Glutamatergic neuron (in vitro differentiated cells): ENCODE measurements at places on chromosomes 1 and 21. TPM values are rescaled to one million over a fixed set of nuclear protein-coding genes. Genes with fewer than 3 reads are reported as not detected.

GRCh38 chr1:221157026-221157761 is 278.0 kb downstream of the HLX start:
- no peak for DNase-seq

GRCh38 chr1:187696073-187696472 is 867.3 kb downstream of the PLA2G4A start:
- DNase-seq, result no peak

GRCh38 chr1:160776178-160776577 is 19.8 kb upstream of the LY9 start:
- DNase-seq, result no peak

GRCh38 chr21:32083197-32083596 is 195.7 kb downstream of the MIS18A start:
- DNase-seq, result no peak

DNA sequence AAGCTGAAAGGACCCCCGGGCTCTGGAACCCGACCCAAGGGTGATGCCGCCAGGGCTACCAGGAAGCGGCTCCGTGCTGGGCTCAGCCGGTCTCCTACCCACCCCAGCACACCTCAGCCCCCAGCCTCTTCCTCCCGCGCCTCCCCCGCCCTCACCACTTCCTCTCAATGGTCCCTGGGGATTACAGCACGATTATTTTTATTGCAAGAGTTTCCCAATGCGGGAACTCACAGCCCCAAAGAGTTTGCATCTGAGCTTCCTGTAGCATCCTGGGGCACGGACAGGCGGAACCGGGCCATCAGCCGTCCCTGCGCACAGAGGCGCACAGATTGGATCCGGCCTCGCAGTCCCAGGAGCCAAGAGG is 8.7 kb upstream of the SLX9 start:
- DNase-seq, result no peak

DNA sequence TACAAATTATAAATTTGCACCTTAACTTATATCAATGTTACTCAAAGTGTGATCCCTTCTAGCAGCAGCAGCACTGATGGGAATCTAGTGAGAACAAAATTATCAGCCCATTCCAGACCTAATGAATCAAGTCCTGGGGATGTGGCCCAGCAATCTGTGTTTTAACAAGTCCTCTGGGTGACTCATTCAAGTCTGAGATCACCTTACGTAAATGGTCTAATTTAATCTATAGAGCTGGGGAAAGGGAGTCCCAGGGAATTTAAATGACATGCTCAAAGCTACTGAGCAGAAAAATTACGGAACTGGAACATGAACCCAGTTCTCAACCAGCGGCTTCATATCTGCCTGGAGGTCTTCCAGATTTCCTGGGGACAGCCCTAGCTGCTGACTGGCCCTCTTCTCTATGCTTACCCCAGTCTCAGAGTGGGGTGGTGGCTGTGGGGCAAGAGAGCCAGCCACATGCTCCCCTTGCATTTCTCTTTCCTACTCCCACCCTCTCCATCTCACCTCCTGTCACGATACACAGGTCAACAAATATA is 220.0 kb downstream of the TM2D1 start:
- no peak for DNase-seq

GRCh38 chr1:45526135-45526644 is 4.5 kb upstream of the PRDX1 start:
- no peak for DNase-seq

DNA sequence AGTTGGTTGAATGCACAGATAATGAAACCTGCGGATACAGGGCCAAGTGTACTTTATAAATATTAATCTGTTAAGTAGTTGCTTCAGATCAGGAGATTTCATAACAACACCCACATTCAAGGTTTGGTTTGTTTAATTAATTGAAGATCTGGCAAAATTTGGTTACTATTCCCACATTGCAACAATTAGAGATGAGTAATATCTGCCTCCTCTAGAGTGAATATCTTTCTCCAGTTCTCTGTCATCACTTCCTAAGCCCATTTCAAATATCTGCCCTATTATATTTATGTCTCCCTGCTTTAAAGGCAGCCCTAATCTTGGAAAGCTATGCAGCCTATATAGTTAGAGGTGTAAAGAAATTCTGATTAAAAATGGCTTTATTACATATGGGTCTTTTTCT is 61.4 kb downstream of the PPP2R5A start:
- no peak for DNase-seq

- no peak for DNase-seq
These were observed 1.5 kb downstream of the HIPK1 start for GRCh38 chr1:113930499-113931161.

- DNase-seq, result no peak
These were observed 1.5 kb downstream of the PAQR6 start for GRCh38 chr1:156246241-156246780.

DNA sequence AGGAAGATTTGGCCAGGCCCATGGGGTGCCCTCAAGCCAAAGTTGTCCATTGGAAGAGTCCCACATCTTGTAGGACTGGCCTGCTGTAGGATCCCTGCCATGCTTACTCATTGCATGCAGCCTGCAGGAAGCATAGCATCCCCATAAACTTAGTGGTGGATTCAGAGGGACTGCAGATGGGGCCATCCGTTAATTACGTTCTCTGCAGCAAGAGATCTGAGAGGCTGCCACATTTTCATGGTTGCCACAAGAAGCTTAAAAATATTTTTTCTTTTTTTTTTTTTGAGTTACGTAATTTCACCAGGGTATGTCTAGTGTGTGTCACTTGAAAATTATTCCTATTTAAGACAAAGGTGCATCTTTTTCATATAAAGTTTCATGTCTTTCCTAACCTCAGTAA is 329.7 kb upstream of the USP24 start:
- DNase-seq, result no peak

- DNase-seq, result no peak
These were observed 45.8 kb downstream of the SIM2 start for GRCh38 chr21:36744560-36745231.

DNA sequence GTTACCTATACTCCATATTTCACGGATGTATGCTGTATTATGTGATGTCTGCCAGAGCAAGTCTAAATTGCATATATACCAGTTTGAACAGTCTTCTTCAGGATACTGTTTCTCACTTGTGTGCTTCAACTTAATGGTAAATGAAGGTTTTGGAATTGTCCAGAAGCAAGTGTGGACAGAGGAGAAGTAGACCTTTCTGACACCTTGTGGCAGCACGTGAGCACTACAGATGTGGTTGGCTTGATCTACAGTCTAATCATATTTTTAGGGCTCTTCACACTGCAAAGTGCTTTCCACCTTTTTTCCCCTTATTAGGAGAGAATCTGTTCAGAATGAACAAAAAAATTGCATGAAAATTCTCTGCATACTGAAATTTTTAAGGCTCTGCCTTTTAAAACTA is 10.9 kb downstream of the MORC3 start:
- peak; percentile 48 for DNase-seq

DNA sequence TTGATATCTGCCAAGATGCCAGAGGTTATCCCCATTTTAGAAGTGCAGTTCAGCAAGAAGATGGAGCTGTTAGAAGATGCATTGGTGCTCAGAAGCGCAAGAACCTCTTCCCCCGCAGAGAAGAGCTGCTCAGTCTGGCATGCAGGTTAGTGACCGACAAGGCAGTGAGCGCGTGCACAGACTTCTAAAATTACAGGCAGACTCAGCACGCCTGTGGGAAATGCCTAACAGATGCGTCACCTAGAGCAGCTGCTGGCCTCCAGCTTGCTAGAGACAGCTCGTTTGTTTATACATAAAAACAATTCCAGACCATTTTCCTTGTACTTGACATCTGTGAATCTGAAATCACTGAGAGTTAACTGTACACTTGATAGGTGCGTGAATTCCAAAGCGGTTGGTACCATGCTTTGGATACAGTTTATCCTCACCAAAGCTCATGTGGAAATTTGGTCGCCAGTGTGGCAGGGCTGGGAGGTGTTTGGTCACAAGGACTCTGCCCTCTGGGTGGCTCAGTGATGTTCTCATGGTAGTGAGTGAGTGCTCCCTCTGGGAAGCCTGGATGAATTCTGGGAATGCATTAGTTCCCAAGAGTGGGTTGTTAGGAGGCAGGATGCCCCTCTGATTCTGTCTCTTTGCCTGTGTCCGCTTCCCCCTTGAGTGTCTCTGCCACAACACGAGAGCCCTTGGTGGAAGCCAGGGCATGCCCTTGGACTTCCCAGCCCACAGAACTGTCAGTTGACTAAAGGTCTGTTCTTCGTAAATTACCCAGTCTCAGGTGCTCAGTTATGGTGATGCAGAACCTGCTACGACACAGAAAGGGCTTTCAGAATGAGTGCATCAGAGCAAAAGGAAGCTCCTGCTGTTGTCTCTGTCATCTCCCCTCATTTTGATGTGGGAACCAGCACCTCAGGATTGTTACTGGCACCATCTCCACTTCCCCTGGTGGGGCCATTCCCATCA is 24.4 kb downstream of the SNAP47 start:
- no peak for DNase-seq

DNA sequence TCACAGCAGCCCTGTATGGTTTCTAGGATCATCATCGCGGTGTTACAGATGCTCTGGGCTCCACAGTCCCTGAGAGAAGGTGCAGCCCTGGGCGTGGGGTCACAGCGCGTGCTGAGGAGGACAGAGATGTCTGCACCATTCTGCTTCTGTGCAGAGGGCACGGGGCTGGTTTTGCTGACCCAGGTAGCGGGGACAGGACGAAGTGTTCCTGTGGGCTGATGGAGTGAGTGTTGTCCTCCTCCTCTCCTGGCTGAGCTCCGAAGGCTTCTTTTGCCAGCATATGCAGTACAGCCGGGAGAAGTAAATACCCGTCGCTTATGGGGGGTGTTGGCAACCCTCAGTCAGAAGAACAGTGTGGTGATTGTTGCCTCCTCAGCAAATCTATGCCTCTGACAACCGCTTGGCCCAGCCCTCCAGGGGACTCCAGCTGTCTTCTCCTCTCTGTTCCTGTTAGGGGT is 101.5 kb downstream of the DDX20 start:
- no peak for DNase-seq

GRCh38 chr1:210747112-210747511 is 386.8 kb downstream of the KCNH1 start:
- DNase-seq, result no peak

DNA sequence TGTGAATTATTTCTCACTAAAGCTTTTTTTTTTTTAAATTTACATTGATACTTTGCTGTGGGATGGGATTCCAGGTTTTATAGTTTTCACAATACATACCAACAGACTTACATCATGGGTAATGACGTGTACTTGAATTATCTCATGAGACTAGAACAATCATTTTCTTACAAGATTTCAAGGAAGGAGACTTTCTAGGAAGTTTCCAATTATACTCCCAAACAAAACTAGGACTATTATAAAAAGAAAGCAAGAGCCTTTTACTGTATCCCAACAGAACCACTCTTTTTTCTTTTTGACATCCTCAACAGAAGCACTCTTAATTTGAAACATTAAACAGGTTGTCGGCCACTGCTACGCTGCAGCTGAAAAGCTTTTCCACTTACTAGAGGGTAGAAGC is 48.7 kb downstream of the TESK2 start:
- no peak for DNase-seq

GRCh38 chr1:211335522-211336157 is 9.0 kb downstream of the TRAF5 start:
- no peak for DNase-seq

- DNase-seq, result no peak
These were observed 17.2 kb downstream of the TADA1 start for GRCh38 chr1:166858726-166859419.

DNA sequence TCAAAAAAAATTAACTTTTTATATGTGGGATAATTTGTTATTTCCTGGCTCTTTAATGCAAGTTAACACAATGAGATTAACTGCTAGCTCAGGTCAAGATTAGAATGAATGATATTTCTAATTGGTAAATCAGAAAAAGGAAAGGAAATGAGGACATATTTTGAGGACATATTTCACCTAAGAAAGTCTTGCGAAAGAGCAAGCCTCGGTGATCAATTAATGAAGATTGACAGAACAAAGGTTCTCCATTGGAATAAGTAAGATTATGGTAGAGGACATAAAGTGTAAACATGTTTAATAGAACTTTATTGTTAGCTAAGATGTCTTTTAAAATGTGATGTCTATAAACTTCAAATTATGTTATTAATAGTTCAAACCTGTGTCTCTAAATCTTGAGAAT is 1617.8 kb downstream of the KCNT2 start:
- DNase-seq, result no peak

GRCh38 chr21:35548904-35549615 is 500.0 kb upstream of the RUNX1 start:
- no peak for DNase-seq

GRCh38 chr1:169128562-169128961 is 22.1 kb downstream of the ATP1B1 start:
- no peak for DNase-seq

GRCh38 chr1:16012590-16013219 is 5.1 kb downstream of the HSPB7 start:
- DNase-seq, result no peak

SYDE2 gene
- 1.5 TPM for total RNA-seq

NENF gene
- total RNA-seq, result 5.2 TPM

TMEM125 gene
- not detected for total RNA-seq

TNFSF4 gene
- total RNA-seq, result 0.34 TPM

CD164L2 gene
- total RNA-seq, result not detected
